ENCODE measurements at places on chromosomes 12 and 14. TPM values are rescaled to one million over a fixed set of nuclear protein-coding genes. Genes with fewer than 3 reads are reported as not detected.
A peak's percentile ranks its signal among the peaks of the same experiment; 100 is the strongest.

DNA sequence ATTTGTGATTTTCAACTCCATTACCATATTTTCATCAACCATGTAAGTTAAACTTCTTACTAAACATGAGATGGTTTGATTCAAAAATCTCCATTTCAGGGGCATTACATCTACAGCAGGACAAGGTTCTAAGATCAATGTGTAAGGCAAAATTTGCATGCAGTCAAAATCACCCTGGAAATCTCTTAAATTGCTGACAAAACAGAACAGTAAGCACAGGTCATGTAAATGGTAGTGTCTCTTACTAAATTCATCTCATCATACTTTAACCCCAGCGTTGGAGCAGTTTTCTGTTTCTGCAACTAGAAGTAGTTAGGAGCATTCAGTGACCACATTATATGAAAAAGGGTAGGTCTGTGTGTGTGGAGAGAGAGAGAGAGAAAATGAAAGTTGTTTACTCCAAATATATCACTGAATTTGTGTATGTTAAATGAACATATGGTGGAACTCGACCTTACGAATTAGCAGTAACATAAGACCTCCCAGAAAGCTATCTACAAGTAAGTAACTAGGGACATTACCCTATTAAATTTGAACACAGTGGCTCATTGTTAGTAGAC, 227.5 kb downstream of the SSPN start:
- no peak for DNase-seq
- H3K27me3 ChIP-seq, result no peaks in the 10 kb centered on the region
- no peak overlapping the region for H3K4me3 ChIP-seq
- H3K27ac ChIP-seq, result no peak overlapping the region

- H3K4me3 ChIP-seq, result peak overlapping the region; percentile 14
- H3K27ac ChIP-seq, result peak overlapping the region; percentile 95
- DNase-seq, result peak; percentile 87
- H3K4me1 ChIP-seq, result peaks cover 68% of the 10 kb centered on the region
Measured at GRCh38 chr12:6335451-6336078, 6.3 kb downstream of the TNFRSF1A start.

DNA sequence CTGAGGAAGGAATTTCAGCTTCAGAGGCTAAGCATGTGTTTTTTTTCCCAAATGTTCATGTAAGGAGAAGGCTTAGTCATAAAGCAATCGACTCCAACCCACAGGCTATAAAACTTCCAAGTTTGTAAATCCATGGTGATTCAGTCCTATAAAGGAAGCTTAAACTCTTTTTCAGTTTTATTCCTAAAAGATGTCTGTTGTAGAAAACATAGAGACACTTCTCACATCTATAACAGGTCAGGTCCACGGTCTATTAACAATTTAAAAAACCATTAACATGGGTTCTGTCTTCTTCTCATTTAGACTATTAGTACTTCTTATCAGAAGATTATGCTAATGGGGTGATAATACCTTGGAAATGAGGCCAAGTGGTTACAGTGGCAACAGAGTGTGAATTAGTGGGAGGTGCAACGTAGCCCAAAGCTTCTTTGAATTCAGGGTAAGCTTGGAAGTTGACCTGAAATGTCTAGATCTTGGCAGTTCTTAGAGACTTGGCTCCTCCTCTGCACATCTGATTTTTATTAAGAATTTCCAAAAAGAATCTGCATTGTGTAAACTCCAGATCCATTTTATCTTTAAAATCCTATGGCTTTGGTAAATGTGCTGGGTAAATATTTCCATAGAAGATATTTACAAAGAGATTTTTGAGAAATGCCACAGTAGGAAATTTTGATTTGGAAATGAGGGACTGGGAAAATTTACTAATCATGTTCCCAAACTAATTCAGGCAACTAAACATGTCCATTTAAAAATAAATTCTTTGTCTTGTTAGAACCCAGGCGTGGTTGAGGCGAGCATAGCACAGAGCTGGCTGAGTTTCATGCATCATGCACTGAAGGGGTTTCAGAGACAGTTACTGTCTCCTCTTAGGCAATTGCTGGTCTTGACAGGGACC, 86.4 kb downstream of the EML1 start:
- no peak for DNase-seq
- H3K4me1 ChIP-seq, result no peaks in the 10 kb centered on the region
- no peak overlapping the region for H3K4me3 ChIP-seq
- no peaks in the 10 kb centered on the region for H3K36me3 ChIP-seq
- H3K27me3 ChIP-seq, result no peaks in the 10 kb centered on the region

- H3K4me1 ChIP-seq, result no peaks in the 10 kb centered on the region
- H3K27me3 ChIP-seq, result no peaks in the 10 kb centered on the region
- no peaks in the 10 kb centered on the region for H3K36me3 ChIP-seq
- no peak for DNase-seq
- H3K27ac ChIP-seq, result peak overlapping the region; percentile 61
- H3K4me3 ChIP-seq, result no peak overlapping the region
Measured at GRCh38 chr14:68460541-68460940, 332.3 kb downstream of the ZFP36L1 start.

- no peak for DNase-seq
- peak overlapping the region; percentile 54 for H3K4me3 ChIP-seq
- H3K36me3 ChIP-seq, result no peaks in the 10 kb centered on the region
- peak overlapping the region; percentile 97 for H3K27ac ChIP-seq
- H3K27me3 ChIP-seq, result no peaks in the 10 kb centered on the region
Measured at GRCh38 chr12:124940143-124940392, 25.6 kb upstream of the UBC start.

DNA sequence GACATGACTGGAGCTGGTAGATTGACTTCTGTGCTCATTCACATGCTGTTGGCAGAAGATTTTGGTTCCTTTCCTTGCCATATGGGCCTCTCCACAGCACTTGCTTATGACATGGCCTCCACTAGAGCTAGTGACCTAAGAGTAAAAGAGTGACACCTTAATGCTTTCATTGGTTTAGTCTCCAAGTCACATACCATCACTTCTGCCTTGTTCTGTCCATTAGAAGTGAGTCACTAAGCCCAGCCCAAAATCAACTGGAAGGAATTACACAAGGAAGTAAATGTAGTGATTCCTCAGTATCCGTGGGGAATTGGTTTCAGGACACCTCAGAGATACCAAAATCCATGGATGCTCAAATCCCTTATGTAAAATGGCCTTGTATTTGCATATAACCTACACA, 81.3 kb downstream of the PPHLN1 start:
- H3K4me3 ChIP-seq, result no peak overlapping the region
- peaks cover 5% of the 10 kb centered on the region for H3K36me3 ChIP-seq
- no peak overlapping the region for H3K27ac ChIP-seq
- no peak for DNase-seq
- no peaks in the 10 kb centered on the region for H3K4me1 ChIP-seq

DNA sequence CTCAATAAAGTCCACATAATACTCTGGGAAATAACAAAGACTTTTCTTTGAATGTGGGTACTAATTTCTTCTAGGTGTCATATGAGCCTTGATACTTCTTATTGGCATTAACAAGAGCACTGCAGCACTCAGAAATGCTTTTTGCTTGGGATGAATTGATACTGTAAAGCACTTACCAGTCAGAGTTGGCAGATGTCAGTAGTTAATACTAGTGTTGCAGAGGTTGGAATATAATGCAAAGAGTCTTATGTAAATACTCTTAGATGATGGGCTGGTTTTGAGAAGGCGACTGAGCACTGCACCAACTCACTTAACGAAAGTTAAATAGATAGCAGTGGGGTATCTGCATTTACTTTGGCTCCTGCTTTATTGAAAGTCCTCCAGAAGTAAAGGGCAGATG, 25.6 kb upstream of the MBIP start:
- H3K4me3 ChIP-seq, result no peak overlapping the region
- no peaks in the 10 kb centered on the region for H3K27me3 ChIP-seq
- DNase-seq, result no peak
- H3K27ac ChIP-seq, result no peak overlapping the region

- no peak for DNase-seq
- no peak overlapping the region for H3K27ac ChIP-seq
- no peaks in the 10 kb centered on the region for H3K36me3 ChIP-seq
- H3K4me1 ChIP-seq, result no peaks in the 10 kb centered on the region
Measured at GRCh38 chr12:59147791-59148190, 227.5 kb upstream of the LRIG3 start.

- H3K4me3 ChIP-seq, result no peak overlapping the region
- H3K27ac ChIP-seq, result no peak overlapping the region
- no peaks in the 10 kb centered on the region for H3K4me1 ChIP-seq
- H3K27me3 ChIP-seq, result no peaks in the 10 kb centered on the region
- no peak for DNase-seq
- H3K36me3 ChIP-seq, result no peaks in the 10 kb centered on the region
Measured at GRCh38 chr12:66999141-66999540, 270.0 kb upstream of the CAND1 start.

DNA sequence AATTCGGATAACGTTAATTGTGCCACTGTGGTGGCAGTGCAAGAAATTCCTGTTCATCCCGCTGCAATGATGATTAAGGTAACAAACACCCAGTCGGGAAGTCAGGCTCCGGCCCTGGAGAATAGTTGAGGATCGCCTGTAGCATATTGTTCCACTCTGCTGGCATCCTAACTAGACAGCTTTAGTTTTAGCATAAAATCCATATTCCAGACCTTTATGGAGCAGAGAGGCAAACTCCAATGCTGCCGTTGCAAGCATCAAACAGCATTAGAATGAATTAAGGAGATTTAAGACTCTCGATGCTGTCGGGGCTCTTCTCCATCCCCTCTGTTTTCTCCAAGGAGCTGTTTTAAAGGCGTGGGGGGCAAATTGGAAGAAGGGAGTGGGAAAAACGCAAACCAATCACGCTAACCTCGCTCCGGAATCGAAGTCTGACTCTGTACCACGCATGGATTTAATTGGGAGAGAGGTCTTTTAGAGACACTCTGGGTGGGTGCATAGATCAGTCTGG, 660.4 kb downstream of the VRK1 start:
- DNase-seq, result no peak
- H3K36me3 ChIP-seq, result no peaks in the 10 kb centered on the region
- H3K4me1 ChIP-seq, result no peaks in the 10 kb centered on the region
- no peak overlapping the region for H3K27ac ChIP-seq

DNA sequence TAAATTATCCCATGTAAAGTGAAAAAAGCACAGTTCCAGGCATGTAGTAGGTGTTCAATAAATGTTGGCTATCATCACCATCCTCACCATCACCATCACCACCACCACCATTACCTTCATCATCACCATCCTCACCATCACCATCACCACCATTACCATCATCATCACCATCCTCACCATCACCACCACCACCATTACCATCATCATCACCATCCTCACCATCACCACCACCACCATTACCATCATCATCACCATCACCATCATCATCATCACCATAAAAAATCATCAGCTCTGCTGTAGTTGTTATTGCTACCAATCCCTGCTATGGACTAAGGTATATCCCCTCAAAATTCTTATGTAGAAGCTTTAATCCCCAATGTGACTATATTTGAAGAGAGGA, 15.1 kb downstream of the ISCU start:
- no peaks in the 10 kb centered on the region for H3K36me3 ChIP-seq
- H3K27ac ChIP-seq, result no peak overlapping the region
- H3K4me1 ChIP-seq, result no peaks in the 10 kb centered on the region
- no peaks in the 10 kb centered on the region for H3K27me3 ChIP-seq

DNA sequence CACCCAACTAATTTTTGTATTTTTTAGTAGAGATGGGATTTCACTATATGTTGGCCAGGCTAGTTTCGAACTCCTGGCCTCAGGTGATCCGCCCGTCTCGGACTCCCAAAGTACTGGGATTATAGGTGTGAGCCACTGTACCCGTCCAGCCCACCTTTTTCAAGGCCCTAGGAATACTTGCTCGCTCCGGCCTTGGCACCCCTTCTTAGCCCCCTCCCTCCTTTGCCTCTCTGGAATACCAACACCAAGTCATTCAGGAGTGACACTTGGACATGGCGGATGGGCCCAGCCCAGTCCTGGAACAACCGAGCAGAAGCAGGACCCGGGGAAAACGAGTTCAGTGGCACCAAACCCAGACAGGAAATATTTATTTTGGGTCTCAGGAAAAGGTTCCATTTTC, 29.1 kb downstream of the PLEKHG3 start:
- DNase-seq, result no peak
- H3K27me3 ChIP-seq, result no peaks in the 10 kb centered on the region
- no peaks in the 10 kb centered on the region for H3K4me1 ChIP-seq

- DNase-seq, result no peak
- no peak overlapping the region for H3K4me3 ChIP-seq
- H3K36me3 ChIP-seq, result no peaks in the 10 kb centered on the region
- H3K27ac ChIP-seq, result no peak overlapping the region
- H3K4me1 ChIP-seq, result peaks cover 6% of the 10 kb centered on the region
Measured at GRCh38 chr12:101880769-101881168, 3.4 kb downstream of the DRAM1 start.

- H3K27me3 ChIP-seq, result no peaks in the 10 kb centered on the region
- H3K36me3 ChIP-seq, result no peaks in the 10 kb centered on the region
- DNase-seq, result no peak
Measured at GRCh38 chr14:100108840-100109593, 43.8 kb downstream of the EVL start.

DNA sequence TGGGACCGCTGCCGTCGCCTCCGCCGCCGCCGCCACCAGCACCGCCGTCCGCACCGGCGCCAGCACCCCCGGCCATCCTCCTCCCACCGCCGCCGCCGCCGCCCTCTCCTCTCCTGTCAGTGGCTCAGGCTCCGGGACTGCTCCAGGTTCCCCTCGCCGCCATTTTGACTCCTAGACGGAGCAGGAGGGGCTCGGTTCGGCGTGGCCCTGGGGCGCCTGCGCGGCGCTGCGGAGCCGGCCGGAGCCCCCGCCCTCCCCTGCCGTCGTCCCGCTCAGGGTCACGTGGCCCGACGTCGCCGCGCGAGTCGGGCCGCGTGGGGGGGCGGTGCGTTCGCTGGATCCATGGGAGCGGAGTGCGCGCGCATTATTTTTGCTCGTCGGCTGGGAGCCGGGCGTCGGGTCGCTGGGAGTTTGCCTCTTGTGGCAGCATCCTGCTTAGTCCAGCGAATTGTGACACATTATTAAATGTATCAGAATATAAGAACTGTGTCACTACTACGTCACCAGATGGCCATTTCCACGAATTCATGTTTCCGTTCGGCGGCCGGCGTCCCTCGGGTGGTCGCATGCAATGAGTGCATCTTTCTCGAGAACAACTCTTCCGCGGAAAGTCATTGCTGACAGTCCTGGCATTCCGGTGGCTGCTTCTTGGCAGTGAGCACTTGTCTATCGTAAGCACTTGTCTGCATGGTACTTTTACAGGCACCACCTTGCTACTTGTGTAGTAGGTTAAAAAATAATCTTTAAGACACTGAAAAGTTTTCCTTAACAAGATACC, at the start of gene BTBD7:
TSS of gene BTBD7 (minus strand) at position 184 of the 778 bp plus-strand sequence. CDS start 36,985 bp downstream, outside the sequence.
- H3K27me3 ChIP-seq, result no peaks in the 10 kb centered on the region
- H3K4me1 ChIP-seq, result peaks cover 10% of the 10 kb centered on the region

GZMB gene
- not detected for total RNA-seq

CCDC38 gene
- total RNA-seq, result not detected

ADSS1 gene
- 17.3 TPM for total RNA-seq

Data from Peyer's patch (tissue), 4 donors.